ENCODE measurements at places on chromosomes 5 and 9.

DNA sequence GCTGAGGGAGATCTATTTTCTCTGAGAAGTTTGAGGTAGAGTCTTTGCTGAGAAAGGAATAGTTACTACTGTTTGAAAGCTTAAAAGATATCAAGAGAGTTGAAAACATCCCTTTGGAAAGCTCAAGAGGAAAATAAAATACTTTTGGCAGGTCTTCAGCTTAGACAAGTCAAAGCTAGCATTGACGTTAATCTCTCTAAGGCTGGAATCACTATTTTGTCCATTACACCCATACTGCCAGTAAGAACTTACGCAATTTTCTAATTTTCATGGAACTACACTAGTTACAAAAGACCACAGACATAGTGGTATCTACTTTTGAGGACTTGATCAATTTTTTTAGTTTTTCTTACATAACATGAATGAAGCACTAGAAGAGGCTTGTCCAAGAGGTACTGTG, 494.9 kb downstream of the PSAT1 start:
- DNase-seq: no peak

DNA sequence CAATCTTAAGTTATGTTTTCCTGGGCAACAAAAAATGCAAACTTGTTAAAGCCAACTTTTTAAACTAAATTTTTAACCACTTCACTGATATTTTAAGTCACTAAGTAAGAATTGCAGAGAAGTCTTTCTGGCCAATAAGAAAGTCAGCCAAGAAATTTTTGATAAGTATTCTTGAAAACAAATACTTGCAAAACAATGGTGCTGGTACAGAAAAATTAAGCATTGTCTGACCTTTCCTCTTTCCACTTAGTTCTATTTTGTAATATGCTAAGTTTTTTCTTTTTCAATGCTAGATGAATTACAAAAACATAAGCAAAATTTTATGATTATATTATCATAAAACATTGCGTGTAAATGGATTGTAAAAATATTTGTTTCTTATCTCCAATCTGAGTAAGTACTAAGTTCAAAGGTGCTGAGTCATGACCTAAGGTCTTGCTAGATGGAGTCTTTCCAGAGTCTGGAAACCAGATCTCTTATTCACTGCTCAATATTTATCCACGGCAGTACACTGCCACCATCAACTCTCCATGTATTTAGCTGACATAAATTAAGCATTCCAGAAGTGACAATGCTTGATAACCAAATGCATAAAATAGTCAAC, 139.7 kb downstream of the MEF2C start:
- DNase-seq: no peak

DNA sequence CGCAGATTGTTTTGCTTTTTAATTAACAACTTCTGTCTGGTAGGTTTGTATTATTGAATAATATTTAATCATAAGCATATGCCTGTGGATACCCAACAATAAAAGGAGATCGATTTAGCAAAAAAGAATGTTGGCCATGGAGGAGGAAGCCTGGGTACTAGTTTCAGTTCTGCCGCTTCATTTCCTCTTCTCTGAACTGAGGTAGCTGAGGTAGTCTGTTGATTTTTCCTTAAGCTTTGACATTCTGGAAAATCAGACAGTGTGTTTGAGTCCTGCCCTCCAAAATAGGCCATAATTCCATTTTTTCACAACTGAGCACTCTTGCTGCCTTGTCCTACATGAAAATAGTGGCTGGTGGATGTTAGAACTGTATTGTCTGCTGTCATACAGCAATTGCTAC, 6.0 kb upstream of the GPR21 start:
- DNase-seq: no peak

- DNase-seq: no peak
Observed at GRCh38 chr5:56123531-56124243, 109.4 kb downstream of the ANKRD55 start.

DNA sequence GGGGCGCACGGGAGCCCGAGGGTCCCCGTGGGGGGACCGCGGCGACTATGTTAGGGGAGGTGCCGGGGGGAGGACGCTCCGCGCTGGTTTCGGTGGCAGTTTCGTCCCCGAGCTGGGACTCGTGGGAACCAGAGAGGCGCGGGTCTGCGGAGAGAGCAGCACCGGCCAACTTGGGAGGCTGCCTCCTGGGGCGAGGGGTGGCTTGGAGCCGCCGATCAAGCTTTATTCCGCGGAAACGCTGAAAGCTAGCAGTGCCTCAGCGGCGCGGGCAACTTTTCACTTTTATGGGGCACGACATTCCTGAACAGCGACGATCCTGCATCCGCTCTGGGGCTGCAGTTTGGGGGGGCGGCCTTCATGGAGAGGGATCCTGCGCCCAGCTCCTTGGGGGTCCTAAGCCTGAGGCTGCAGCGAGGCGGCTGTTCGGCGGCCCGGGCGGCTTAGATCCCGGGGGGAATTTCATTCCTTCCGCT, 369 bp downstream of the OCLN start:
- no peak for DNase-seq

GRCh38 chr5:72166070-72166979, 59.0 kb downstream of the MAP1B start:
- no peak for DNase-seq

GRCh38 chr5:122723606-122724352, 51.1 kb upstream of the SNX2 start:
- no peak for DNase-seq

DNA sequence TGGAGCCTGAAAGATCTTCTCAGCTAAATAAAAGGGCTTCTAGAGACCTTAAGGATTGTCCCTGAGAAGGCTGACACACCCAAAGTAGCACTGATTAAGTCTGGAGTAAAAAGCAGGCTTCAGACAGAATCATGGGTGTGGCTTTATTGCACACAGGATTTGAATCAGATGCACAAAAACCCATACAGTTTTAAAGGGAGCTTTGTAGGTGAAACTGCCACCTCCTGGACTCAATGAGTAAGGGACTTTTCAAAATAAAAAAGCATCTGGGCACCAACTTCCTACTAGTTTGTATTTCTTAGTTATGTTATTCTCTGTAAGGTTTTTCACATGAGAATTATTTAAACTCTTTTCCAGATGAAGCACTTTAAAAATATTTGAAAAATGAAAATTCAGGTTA, 129.4 kb downstream of the EDIL3 start:
- no peak for DNase-seq

GRCh38 chr5:139882316-139882715, 86.7 kb downstream of the PSD2 start:
- DNase-seq: no peak

- no peak for DNase-seq
Observed at GRCh38 chr9:17816431-17817027, 237.7 kb downstream of the SH3GL2 start.

GRCh38 chr9:74935008-74935407, 17.7 kb downstream of the C9orf40 start:
- no peak for DNase-seq

- DNase-seq: no peak
Observed at GRCh38 chr5:112686675-112687074, 51.0 kb upstream of the APC start.

- DNase-seq: peak; percentile 65
Observed at GRCh38 chr5:154653418-154653763, 101.8 kb upstream of the LARP1 start.

GRCh38 chr9:19173598-19174125, 46.4 kb upstream of the PLIN2 start:
- DNase-seq: no peak

DNA sequence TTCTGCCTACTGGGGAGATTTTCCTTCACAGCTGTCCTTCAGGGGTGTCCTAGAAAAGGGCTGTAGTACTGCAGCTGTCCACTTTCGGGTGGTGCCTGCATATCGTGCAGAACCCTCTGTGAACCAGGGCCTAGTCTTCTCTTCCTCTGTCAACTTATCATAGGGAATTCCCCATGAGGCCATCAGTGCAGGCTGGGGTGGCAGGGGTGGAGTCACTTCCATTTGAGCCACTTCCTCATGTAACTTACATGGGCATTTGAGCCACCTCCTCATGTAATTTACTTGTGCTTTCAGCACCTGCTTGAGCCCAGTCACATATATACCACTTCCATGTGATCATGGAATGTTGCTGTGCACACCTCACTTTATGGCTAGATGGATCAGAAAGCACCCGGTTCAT, 742.0 kb upstream of the RGMB start:
- no peak for DNase-seq

DNA sequence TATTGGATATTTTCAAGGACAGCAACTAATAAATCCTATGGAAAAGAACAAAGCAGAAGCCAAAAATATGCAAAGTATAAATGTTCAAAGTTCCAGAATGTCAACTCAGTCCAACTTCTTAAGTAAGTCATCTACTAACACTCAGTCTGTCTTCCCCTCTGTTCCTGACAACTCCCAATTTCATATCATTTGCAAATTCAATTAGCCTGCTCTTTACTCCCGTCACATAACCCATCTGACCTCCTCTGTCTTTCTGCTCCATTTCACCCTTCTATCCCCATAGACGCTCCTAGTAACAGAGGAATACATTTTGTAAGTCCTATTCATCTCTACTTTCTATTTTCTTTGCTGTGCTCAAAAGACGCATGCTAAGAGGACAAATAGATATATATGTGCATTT, 659.8 kb upstream of the MEF2C start:
- DNase-seq: no peak

- no peak for DNase-seq
Observed at GRCh38 chr9:68822596-68823165, 117.6 kb downstream of the PIP5K1B start.

DNA sequence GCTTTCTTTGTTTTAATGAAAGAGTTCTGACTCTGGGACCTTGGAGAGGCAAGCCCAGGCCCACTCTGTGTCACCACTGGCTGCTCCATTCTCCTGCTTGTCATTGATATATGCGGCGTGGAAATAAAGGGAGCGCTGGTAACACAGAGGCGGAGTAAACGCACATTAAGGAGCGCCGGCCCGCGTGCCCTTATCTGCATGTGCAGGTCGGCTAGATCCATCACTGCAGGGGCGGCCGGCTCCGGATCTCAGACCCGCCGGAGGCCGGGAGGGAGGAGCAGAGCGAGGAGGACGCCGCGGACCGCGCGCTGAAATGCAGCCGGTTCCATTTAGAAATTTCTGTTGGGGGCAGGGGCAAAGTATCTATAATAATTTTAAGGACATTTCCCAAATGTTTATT, 70.8 kb downstream of the MRPL36 start:
- peak; percentile 84 for DNase-seq

DNA sequence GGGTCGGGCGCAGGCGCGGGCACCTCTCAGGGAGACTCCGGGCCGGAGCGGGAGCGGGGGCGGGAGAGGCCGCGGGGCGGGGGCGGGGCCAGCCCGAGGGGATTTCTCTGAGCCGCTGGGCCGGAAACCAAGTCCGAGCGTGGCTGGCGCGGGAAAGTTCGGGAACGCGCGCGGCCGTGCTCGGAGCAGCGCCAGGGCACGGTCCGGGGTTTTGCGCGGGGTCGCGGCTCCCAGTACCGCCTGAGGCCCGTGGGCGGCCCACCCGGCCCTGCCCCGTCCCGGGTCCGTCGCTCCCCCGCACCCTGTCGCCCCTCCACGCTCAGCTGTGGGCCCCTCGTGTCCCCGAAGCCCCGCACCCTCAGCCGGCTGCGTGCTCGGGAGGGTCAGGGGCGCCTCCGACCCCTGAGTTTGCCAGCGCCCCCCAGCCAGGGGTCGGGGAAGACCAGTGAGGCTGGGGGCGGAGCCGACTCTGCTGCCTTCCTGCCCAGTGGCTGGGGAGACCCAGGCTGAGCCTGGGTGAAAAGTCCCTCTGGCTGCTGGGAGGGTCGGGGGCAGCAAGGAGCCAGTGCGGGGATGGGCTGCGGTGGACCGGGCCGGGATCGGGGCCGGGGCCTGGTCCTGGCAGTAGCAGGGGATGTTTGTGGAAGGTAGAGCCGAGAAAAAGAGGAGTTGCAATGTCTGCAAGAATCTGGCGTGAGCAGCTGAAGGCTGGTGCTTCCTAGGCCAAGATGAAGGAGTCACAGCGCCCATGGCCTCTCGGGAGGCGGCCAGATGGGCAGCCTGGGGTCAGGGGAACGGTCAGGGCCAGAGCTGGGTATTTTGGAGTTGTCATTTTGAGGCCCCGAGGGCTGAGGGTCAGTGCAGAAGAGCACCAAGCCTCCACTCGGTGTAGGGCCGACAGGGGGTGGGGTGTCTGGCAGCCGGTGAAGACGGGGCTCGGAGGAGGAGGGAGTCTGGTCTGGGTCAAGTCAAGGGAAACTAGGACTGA, 588 bp downstream of the TRAF2 start:
- no peak for DNase-seq

GRCh38 chr5:173591056-173591514, 25.4 kb downstream of the BOD1 start:
- DNase-seq: no peak

DNA sequence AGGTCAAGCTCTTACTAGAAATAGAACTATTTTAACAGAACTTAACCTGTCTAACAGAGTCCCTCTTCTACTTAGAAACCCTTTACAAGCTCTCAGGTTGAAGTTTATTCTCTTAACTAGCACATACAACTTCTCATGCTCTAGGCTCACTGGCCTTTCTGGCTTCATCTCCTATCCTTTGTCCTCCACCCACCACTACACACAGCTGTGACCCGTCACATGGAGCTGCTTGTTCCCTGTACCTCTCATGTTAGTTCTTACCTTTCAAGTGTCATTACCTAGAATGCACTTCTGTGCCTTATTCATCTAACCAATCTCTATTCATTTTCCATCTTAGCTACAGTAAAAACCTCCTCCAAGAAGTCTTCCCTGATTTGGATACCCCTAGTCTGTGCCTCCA, 89.4 kb upstream of the APC start:
- no peak for DNase-seq

DNA sequence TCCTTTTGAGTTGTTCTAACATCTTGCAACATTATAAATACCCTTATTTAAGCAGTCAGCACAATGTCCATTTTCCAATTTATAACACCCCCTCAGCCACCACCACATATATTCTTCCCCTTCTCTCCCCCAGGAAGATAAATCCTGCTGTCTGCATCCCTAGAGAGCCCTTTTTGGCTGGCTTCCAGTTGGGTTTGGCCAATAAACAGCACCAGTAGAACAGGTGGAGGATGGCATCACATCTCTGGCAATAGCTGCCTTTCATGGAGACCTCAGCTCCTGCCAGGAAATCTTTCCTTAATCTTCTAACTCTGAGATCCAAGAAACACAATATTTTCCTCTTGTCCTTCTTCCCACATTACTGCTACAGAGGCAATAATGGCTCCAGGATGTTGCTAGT, 53.7 kb downstream of the TRIM36 start:
- DNase-seq: no peak

DNA sequence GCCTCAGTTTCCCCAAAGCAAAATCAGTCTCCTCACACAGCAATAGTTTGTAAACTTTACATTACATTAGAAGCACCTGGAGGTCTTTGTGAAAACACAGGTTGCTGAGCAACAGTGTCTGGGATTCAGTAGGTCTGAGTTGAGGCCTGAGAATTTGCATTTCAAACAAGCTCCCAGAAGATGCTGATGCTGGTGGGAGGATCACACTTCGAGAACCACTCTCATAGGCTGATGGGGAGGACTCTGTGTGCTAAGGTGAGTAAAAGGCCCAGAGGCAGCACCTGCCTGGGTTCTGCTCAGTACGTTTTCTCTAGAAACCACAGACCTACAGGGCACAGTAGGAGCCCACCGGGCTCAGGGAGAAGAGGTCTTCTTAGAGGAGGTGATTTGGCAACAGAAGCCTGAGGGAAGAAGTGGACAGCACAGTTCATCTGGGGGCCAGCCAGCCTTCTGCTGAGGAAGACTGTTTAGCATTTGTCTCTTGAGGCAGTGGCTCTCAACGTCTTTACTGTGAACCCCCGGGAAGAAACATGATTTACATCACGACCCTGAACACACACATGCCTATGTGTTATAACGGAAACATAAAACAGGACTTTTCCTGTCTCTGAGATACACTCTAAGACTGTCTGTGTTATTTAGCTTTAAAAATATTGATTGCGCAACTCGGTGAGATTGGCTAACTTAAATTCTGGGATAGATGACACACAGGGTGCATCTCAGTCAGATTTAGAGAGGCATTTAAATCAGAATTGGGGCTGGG, 24.8 kb upstream of the DENND1A start:
- DNase-seq: no peak

- no peak for DNase-seq
Observed at GRCh38 chr5:37208883-37209797, 40.0 kb downstream of the CPLANE1 start.

Measured in mesenteric fat pad (tissue), 1 donor.